ENCODE measurements at places on chromosomes 16 and 17.

DNA sequence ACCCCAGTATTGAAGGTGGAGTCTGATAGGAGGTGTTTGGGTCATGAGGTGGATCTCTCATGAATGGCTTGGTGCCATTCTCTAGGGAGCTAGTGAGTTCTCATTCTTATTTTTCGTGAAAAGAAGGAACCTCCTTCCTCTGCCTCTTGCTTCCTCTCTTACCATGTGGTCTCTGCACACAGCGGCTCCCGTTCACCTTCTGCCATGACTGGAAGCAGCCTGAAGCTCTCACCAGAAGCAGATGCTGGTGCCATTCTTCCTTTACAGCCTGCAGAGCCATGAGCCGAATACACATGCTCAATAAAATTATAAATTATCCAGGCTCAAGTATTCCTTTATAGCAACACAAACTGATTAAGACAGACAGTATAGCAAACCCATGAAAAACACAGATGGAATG lies 545.1 kb upstream of the C16orf82 start:
- DNase-seq = no peak

DNA sequence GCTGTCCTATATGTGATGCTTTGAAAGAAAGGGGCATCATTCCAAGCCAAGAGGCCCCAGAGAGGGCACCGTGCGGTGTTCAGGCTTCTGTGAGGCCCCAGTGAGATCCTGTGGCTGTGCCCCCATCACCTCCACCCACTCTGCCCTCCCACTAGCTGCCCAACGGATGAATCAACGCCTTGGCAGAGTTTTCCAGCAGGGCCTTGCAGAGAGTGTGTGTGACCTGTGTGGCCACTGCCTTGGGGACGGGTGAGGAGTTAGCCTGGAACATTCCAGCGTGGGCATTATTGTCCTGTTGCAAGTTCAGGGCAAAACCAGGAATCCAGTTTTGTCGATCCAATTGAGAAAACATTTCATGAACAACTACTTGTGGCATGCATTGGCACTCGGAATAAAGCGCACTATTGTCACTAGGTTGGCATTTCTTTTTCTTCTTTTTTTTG lies 53.7 kb downstream of the SF3B3 start:
- DNase-seq = no peak

DNA sequence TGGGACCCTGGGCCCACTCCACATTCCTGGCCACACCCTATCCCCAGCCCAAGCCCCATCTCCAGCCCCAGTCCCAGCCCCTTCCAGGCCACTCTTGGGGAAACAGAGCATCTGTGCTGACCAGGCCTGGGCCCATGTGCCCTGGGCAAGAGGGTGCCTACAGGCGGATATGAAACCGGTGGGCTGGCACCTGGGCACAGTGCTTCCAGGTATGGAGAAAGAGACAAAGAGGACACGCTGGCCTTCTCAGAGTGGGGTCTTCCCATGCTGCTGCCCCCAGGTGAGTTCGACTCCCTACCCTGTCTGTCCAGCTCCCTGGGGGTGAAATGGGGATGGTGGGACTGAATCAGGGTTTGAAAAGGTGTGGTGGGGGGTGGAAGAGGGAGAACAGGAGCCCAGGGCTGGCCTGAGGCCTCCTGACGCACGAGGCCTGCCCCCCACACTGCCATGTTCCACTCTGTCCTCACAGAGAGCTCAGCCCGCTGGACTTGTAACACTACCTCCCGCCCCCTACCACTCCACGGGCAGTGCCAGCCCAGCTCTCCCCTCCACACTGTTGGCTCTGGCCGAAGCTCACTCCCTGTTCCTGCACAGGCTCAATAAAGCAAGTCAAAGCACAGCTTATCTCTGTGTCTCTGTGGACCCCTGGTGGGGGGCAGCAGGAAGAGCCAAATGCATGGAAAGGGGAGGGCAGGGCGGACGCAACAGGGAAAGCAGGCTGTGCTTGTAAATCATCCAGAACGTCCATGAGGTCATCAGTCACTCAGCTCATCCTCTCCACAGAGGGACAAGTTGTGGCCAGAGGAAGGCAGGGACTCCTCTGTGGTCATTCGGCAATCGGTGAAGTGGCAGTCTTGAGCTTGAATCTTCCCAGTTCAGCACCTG lies 71.1 kb upstream of the TMEM97 start:
- DNase-seq = no peak

DNA sequence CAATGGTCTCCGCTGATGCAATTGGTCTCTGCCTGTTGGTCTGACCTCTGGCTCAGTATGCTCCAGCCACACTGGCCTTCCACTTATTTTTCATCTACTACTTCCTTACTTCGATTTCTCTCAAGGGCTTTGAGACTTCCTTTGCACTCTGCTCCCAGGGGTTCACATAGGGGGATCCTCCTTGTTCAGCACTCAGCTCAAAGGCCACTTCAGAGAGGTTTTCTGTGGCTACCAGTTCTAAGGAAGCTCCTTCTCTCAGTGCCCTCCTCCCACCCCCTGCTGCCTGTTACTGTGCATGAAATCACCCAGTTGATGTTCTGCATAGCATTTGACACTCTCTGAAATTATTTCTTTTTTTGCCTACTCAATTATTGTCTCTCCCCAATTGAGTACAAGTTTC lies 476.4 kb downstream of the HS3ST3B1 start:
- no peak for DNase-seq

DNA sequence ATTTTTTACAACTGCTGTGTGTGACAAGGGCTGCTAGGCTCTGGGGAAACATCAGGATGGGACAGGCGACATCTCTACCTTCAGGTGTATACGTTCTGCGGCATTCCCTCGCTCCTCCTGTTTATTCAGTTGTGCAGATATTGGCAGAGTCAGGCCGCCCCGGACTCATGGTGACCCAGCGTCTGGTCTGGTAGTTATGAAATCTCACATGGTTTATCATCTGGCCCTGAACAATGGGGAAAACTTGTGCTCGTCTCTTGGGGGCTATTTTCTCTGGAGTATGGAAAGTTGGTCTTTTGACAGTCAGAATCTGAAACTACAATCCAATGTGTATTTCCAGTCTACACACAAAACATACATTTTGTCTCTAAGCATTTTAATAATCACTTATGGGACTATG lies 3.3 kb downstream of the MARCHF10 start:
- DNase-seq = no peak

DNA sequence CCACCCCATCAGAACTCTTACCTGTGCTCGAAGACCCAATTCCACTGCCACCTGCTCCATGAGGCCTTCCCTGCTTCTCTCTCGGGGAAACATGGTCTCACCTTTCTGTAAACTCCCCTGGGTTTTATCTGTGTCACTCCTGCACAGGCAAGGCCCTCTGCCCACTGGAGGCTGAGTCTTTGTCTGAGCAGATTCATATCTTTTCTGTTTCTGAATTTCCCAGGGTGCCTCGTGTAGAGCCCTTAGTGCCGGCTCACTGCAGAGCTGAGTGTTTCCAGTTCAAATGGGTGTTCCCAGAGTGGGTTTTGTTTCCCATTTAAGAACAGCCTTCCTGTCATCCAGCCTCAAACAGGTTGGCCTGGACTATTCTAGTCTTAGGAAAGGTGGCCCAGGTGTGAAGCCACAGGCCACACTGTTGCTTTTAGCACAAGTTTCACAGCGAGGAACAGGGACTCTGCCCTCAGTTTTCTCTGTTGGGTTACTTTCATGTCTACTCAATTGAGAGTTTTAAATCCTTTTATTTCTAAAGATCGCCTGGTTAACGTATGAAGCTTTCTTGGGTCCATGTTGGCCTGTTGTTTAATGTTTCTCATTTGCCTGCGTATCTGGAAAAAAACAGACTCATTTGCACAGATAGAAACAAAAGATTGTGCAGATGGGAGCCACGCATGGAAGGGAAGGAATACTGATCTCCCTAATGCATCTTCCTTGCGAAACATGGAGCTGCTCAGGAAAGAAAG lies 228.7 kb downstream of the MSI2 start:
- DNase-seq = peak; percentile 89

DNA sequence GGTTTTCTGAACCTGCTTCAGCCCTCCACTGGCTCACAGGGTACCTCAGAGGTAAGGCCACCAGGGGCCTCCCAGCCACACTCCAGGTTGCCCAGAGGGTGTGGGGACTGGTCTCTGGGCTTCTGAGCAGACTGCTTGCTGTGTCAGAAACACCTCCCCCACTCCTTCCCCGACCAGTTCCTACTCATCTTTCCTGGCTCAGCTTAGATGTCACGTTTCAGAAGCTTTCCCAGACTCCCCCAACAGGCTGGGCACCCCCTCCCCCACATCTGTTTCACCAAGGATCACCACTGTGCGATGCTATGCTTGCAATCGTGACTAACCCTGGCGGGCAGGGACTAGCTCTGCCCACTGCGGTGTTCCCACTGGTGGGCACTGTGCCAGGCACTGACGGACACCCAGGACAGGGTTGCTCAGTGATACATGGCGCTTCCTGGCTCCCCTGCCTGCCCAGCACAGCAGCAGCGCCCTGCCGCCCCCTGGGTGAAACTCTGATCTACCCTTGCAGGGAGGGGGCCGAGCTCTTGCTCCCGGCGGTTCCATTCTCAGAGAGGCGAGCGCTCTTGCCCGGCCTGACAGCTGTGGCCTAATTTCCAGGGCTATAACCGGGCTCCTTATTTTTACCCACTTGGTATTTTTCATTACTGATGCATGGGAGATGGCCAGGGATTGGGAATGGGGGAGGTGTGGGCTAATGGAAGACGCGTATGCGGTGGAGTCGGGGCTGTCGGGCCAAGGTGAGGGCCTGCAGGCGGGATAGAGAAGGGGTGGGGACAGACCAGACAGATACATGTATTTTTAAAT lies 29.4 kb upstream of the MTSS2 start:
- DNase-seq = no peak

- DNase-seq = no peak
These were observed 342.3 kb downstream of the SNX29 start for GRCh38 chr16:12318661-12319427.

- DNase-seq = no peak
These were observed 12.0 kb downstream of the LRRC37B start for GRCh38 chr17:32019228-32019627.
